ENCODE measurements at places on chromosomes 16 and 17.
A peak's percentile ranks its signal among the peaks of the same experiment; 100 is the strongest.

DNA sequence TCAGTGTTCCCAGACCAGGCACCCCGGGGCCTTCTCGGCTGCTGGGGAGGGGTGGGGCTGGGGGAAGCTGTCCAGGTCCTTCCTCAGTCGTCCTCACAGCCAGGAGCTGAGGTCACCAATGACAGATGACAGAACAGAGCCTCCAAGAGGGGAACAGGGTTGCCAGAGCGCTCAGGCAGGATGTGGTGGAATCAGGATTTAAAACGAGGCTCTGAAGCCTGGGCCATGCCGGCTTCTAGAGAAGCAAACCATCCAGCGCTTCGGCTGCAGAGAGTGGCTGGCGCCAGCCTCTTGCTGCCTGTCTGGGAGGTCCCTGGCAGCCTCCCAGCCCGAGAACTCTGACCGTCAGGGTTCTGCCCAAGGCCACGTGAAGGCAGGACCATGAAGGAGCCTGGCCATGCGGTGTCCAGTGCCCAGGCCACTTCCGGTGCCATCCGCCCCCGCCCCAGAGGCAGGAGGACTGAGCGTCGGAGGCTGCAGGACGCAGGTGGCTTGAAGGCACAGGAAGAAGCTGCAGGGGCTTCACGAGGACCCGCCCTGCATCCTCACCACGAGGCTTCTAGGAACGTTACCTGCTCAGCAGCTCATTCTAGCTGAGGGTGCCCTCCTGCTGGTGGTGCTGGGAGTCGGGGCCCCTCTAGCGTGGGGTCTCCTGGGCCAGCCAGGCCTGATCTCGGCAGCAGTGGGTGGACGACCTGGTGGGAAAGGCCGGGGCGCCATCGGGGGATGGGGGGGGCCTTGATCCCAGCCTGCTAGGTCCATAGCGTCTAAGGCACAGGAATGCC is 78.5 kb downstream of the KLHDC4 start:
- no peak for DNase-seq

GRCh38 chr17:68347380-68347779 is 56.1 kb downstream of the ARSG start:
- DNase-seq, result no peak

DNA sequence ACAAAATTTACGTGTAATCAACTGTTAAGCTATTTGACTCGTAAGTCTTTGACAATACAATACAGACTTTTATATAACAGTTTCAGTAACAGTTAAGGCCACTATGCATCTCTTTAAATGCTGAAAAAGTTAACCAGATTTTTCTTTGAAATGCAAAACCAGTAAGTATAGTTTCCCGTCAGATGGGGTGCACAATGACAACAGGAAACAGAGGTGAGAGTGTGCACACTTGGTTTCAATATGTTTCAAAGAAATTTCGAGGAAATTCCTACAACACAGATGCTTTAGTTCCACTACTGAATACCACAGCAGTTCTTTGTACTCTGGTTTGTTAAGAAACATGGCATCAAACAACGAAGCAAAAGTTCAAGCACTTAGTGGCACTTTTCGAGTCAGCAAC is 48.4 kb downstream of the RNF157 start:
- DNase-seq, result no peak

DNA sequence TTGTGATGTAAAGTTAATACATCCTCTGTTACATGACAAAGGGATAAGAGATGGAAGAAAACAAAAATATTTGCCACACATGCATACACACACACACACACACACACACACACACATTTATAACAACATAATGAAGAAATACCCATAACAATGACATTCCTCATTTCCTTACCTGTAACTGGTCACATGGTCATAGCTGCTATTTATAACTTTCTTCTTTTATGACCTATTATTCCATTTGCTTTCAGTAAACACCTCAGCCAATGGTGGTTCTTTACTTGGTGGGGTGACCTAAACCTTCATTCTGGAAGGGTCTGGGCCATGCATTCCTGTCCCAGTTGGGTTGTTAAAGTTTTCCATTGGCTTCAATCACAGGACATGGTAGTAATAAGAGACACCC is 5.3 kb downstream of the MT2A start:
- DNase-seq, result no peak

- peak; percentile 83 for DNase-seq
These were observed 23.2 kb downstream of the MAP3K14 start for GRCh38 chr17:45293413-45294211.

- DNase-seq, result no peak
These were observed 51.7 kb downstream of the ZFPM1 start for GRCh38 chr16:88504489-88505404.

GRCh38 chr16:14501331-14502255 is 128.5 kb downstream of the PARN start:
- DNase-seq, result peak; percentile 94

- no peak for DNase-seq
These were observed 23.0 kb downstream of the SMTNL2 start for GRCh38 chr17:4607261-4607741.

DNA sequence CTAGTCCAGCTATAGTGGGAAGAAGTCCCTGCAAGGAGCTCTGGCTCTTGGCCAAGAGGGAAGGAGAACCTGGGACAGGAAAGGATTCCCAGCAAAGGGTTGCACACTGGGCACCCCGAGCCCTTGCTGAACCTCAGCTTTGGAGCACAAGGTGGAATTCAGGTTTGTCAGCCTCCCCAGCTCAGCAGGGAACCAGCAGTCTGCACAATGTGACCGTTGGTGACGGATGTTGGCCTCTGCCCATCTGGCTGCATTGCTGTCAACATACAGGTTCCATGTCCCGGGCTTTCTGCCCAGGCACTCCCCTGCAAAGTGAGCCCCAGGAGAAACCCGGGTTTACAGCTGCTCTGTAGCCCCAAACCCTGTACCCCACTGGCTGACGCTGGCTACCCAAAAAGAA is 6.7 kb downstream of the RPRML start:
- DNase-seq, result no peak

GRCh38 chr17:6755731-6756184 is at the start of gene XAF1:
TSS of gene XAF1 (plus strand) at chr17:6756046. CDS start at chr17:6756079, 33 bp downstream.
- no peak for DNase-seq

DNA sequence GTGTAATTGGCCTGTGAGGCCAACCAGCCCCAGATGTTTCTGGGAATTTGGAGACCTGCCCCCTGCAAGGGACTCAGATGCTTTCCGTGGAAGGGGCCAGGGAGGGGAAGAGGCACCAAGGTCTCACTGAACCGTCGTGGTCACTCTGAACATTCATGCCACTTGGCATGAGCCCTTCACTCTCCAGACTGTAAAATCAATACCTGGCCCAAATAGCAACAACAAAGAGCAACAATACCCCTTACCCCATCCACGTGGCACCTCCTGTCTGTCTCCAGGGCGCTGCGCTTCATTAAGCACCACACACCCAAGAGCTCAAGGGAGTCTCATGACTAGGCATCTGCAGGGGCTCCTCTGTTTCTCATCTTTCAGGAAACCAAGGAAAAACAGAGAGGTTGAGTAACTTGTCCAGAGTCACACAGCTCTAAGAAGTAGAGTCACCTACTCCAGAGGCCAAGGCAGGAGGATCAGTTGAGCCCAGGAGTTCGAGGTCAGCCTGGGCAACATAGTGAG is 52.8 kb downstream of the SOCS1 start:
- no peak for DNase-seq

Data from DMS 273 treated with DMSO at 0.1 percent for 48 hours (cell line).